ENCODE measurements at places on chromosomes 2 and 18.

DNA sequence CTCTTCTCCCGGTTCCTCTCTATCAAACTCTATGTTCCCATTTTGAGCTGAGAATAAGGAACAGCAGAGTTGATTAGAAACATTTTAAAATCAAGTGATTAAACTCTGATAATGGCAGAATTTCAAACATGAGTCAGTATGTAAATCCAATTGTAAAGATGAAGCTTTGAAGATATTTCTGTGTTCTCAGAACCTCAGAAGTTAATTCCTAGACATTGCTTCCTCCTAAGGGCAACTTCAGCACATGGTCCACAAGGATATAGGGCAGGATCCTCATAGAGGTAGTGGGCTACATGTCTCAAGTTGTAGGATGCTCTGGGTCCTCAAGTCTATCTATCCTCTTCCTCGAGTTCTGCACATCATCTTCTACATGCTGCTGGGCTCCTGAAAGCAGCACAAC is 46.3 kb downstream of the QPCT start:
- DNase-seq = no peak

GRCh38 chr2:226915846-226916360 is 80.0 kb downstream of the RHBDD1 start:
- no peak for DNase-seq

DNA sequence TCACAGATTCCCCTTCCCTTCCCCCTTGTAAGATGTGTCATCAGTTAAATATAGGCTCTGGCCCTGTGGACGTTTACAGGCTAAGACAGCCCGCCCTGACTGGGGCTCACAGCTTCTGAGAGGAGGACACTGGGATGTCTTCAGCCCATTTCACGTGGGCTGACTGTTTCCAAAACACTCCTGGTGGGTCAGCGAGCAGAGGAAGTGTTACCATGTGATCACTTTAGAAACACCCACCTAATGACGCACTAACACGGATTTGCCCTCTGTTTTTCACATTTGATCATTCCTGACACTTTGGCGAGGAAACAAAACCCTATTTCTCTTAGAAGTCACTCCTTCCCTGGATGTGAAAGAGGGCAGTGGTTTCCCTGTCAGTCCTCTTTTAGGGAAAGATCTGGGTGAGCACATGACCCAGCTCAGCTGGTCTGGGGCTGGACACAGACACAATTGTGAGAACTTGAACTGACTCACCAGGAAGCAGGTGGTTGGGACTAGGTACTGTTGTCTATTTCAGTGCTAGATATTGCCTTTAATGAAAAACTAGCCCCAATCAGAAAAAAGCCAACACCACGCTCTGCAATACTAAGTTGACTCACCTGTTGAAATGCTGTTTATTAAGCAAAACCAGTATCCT is 38.8 kb downstream of the BMP10 start:
- DNase-seq = peak; percentile 19

DNA sequence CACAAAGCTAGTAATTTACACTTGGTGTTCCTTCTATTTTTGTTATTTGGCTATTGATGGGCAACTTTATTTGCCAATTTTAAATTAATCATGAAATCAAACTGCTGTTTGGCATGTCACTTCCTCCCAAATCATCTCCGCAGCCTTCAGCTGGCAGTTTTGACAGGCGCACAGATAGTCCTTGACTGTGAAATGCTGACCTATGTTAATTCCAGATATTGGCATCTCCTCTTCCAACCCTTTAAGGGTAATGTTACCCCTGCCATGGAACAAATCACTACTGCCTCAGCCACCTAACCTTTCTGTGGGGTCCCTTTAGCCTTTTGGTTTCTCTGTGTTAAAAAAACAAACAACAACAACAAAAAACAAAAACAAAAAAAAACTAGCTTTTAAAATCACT is 182.4 kb upstream of the TANK start:
- no peak for DNase-seq

GRCh38 chr18:58362027-58362575 is 266.8 kb downstream of the ALPK2 start:
- DNase-seq = no peak
